ENCODE measurements at places on chromosomes 3 and 15. TPM values are rescaled to one million over a fixed set of nuclear protein-coding genes. Genes with fewer than 3 reads are reported as not detected.

DNA sequence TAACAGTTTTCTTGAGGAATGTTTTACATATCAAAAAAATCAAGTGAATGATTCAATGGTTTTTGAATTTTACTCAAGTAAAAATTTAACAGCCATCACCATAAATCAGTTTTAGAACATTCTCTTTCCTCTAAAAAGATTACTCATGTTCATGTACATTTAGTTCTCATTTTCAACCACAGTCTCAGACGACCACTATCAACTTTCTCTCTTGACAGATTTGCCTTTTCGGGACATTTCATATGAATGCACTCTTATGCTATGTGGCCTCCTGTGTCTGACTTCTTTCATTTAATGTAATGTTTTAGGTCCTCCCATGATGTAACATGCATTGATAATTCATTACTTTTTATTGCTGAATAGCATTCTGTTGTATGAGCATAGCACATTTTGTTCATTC lies 309.3 kb upstream of the PLSCR5 start:
- H3K27ac ChIP-seq = no peak overlapping the region
- H3K4me3 ChIP-seq = no peak overlapping the region
- H3K36me3 ChIP-seq = no peaks in the 10 kb centered on the region
- peaks cover 10% of the 10 kb centered on the region for H3K4me1 ChIP-seq
- DNase-seq = no peak

Gene SEC62
- 164 TPM for total RNA-seq

Gene ZBTB47
- total RNA-seq = 27.0 TPM

- H3K27ac ChIP-seq = no peak overlapping the region
- H3K4me1 ChIP-seq = peaks cover 7% of the 10 kb centered on the region
- H3K27me3 ChIP-seq = peaks cover 9% of the 10 kb centered on the region
- H3K36me3 ChIP-seq = no peaks in the 10 kb centered on the region
- H3K4me3 ChIP-seq = no peak overlapping the region
- DNase-seq = peak; percentile 69
Observed at GRCh38 chr15:51647128-51647562, 24.6 kb upstream of the DMXL2 start.

DNA sequence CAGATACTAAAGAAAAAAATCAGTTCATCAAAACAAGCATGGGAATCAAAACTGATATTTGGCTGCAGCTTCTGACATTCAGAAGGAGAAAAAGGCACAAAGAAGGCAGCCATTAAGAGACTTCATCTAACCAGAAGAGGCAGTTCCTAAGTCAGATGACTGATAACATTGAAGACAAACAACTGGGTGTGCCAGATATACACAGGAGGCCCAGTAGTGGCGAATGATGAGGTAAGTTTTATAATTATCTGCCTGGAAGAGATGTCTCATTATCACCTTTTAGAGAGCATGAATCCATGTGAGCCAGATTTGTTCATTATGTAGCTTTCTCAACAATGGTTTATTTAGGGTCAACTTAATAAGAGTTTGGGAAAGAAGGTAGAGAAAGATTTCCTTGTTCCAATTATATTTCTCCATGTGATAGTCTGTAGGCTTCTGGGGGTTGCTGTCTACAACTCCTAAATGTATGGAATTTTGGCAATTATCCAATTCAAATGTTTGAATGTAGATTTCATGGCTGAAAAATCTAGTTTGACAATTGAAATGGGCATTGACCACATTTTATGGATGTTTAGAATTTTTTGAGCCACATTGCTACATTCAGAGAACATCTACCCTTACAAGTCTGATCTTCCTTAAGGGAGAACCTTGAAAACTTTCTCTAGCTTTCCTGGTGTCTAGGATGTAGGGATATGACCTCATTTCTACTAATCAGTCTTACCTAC lies 50.4 kb upstream of the RASGRF1 start:
- H3K36me3 ChIP-seq = peaks cover 10% of the 10 kb centered on the region
- no peak overlapping the region for H3K27ac ChIP-seq
- H3K4me1 ChIP-seq = no peaks in the 10 kb centered on the region
- H3K27me3 ChIP-seq = peaks cover 5% of the 10 kb centered on the region
- no peak overlapping the region for H3K4me3 ChIP-seq

- no peaks in the 10 kb centered on the region for H3K27me3 ChIP-seq
- peaks cover 81% of the 10 kb centered on the region for H3K4me1 ChIP-seq
- H3K4me3 ChIP-seq = peak overlapping the region; percentile 80
- H3K27ac ChIP-seq = peak overlapping the region; percentile 99
- peak; percentile 92 for DNase-seq
Observed at GRCh38 chr15:36358094-36358493, 221.3 kb upstream of the CDIN1 start.

GRCh38 chr15:65762914-65763787 lies 28.9 kb downstream of the DENND4A start:
- no peak overlapping the region for H3K27ac ChIP-seq
- H3K4me1 ChIP-seq = peaks cover 15% of the 10 kb centered on the region

DNA sequence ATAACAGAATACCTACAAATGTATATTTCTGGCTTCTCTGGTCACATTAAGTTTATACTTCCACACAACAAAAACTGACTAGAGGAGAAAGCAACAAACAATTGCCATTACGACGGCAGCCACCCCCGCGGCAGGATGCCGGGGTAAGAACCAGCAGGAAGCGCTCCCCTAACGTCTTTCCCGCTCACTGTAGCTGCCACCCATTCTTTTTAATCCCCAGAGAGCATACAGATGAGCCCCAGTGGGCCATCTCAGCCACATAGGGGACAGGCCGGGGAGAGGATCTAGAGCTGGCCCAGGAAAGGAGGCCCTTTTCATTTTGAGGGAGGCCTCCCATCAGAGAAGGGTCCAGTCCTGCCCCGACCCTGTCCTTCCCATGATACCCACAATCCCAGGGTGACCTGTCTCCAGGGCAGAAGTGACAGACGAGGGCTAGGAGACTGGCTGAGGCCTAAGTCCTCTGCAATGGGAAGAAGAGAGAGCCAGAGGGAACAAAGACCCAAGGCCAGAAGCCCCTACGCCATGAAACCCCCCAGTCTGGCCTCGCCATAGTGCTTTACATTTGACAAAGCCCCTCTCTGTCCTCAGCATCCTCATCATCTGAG lies 3.6 kb upstream of the CALML4 start:
- H3K4me1 ChIP-seq = no peaks in the 10 kb centered on the region
- no peaks in the 10 kb centered on the region for H3K36me3 ChIP-seq
- no peak overlapping the region for H3K4me3 ChIP-seq
- H3K27ac ChIP-seq = no peak overlapping the region
- DNase-seq = no peak
- peaks cover 1% of the 10 kb centered on the region for H3K27me3 ChIP-seq

DNA sequence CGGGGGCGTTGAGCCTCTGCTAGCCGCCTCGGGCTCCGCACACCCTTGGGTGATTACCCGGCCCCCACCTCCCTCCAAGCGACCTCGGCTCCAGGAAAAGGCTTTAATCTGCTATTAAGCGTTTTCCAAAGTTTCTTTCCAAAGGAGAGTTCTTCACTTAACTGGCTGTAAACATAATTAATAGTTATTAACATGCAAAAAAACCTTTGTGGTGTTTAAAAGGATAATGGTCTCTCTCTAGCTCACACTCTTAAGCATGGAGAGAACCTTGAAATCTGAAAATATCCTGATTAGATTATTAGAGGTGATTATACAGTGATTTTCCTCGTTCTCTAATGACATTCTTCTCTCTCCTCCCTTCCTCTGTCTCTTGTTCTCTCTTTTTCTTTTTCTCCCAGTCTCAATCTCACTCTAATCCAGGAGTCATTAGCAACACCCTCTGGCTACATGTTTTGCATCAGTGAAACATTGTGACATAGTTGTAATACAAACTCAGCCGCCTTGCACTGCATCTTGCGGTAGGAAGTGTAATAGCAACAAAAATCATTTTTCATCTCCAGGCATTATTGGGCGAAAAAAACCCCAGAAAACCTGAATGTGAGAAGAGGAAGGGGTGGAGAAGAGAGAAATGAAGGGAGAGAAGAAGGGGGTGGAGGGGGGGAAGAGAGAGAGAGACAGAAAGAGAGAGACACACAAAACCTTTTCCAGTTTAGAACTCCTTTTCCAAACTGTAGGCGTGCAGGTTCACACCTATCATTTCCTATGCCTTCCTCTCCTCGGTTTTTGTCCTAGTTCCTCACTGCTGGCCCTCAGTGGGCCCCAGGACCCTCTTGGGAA lies 24.4 kb downstream of the NR2F2 start:
- H3K36me3 ChIP-seq = peaks cover 22% of the 10 kb centered on the region
- no peak overlapping the region for H3K27ac ChIP-seq
- peak; percentile 82 for DNase-seq
- peaks cover 16% of the 10 kb centered on the region for H3K27me3 ChIP-seq
- H3K4me1 ChIP-seq = peaks cover 45% of the 10 kb centered on the region

Gene MCF2L2
- total RNA-seq = not detected

- H3K4me1 ChIP-seq = peaks cover 74% of the 10 kb centered on the region
- H3K27me3 ChIP-seq = no peaks in the 10 kb centered on the region
- peak overlapping the region; percentile 55 for H3K27ac ChIP-seq
- peak overlapping the region; percentile 32 for H3K4me3 ChIP-seq
- DNase-seq = no peak
- H3K36me3 ChIP-seq = peaks cover 34% of the 10 kb centered on the region
Observed at GRCh38 chr3:152443212-152444023, 174.7 kb downstream of the MBNL1 start.

Gene ALG1L2
- not detected for total RNA-seq

GRCh38 chr15:62850791-62851291 lies 191.7 kb upstream of the TPM1 start:
- peak overlapping the region; percentile 85 for H3K27ac ChIP-seq
- H3K36me3 ChIP-seq = no peaks in the 10 kb centered on the region
- H3K4me3 ChIP-seq = peak overlapping the region; percentile 76
- H3K27me3 ChIP-seq = no peaks in the 10 kb centered on the region
- peak; percentile 46 for DNase-seq
- H3K4me1 ChIP-seq = peaks cover 74% of the 10 kb centered on the region

DNA sequence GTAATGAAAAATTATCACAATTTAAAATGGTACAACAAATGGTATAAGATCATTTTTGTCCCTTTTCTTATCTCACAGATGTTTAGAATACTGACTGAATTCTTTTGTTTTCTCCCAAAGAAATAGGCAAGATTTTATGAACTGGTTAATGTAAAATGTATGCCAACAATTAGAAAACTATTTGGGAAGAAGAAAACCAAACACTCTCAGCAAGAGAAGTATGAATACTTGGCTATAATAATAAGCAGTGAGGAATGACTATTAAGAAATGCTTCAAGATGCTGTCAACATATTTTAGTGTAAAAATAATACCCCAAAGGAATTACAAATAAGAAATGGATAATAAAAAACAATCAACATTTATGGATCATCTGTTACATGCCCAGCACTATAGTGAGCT lies 18.5 kb downstream of the SHQ1 start:
- H3K27ac ChIP-seq = peak overlapping the region; percentile 38
- no peaks in the 10 kb centered on the region for H3K27me3 ChIP-seq
- H3K36me3 ChIP-seq = peaks cover 23% of the 10 kb centered on the region
- H3K4me1 ChIP-seq = peaks cover 39% of the 10 kb centered on the region
- no peak overlapping the region for H3K4me3 ChIP-seq
- DNase-seq = peak; percentile 56

DNA sequence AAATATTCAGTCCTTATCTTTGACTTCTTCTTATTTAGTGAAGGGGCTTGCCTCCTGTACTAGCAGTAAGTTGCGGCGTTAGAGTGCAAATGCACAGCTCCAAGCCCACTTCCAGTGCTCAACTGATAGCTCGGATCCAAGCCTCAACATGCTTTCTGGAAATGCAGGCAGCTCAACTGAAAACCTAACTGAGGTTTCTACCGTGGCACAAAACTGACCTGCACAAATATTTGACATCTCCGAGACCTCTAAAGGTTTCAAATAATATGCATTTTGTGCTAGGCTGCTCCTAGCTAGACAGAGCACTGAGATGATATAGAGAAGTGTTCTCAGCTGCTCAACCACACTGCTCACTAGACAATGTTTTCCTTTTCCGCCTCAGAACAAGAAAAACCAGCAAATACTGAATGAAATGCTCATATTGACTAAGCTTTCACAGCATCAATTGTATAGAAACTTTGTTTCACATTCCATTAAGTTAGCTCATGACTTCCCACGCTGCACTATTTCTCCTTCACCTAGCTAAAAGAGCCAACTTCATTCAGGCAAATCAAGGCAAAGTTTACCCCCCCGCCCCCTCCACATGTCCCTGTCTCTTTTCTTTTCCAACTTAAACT lies 822 bp downstream of the ZNF385D start:
- H3K27ac ChIP-seq = peak overlapping the region; percentile 30
- H3K4me3 ChIP-seq = peak overlapping the region; percentile 88
- H3K27me3 ChIP-seq = peaks cover 4% of the 10 kb centered on the region
- no peaks in the 10 kb centered on the region for H3K36me3 ChIP-seq
- no peak for DNase-seq

GRCh38 chr3:48428572-48429316 lies 1.1 kb downstream of the PLXNB1 start:
- H3K4me1 ChIP-seq = peaks cover 54% of the 10 kb centered on the region
- DNase-seq = no peak
- H3K36me3 ChIP-seq = peaks cover 6% of the 10 kb centered on the region

Gene ARF4
- 446 TPM for total RNA-seq

Gene DUT
- total RNA-seq = 113 TPM

Gene OXTR
- total RNA-seq = 871 TPM

- no peak overlapping the region for H3K4me3 ChIP-seq
- DNase-seq = no peak
- no peaks in the 10 kb centered on the region for H3K27me3 ChIP-seq
- H3K4me1 ChIP-seq = peaks cover 25% of the 10 kb centered on the region
- H3K27ac ChIP-seq = no peak overlapping the region
Observed at GRCh38 chr3:188043891-188044290, 110.1 kb upstream of the LPP start.

- H3K36me3 ChIP-seq = peaks cover 6% of the 10 kb centered on the region
- no peak for DNase-seq
Observed at GRCh38 chr15:69478259-69478781, 25.7 kb downstream of the RPLP1 start.

All from HFFc6 (cell line).